Right forelimb (tissue), 1 donor: ENCODE measurements at places on chromosomes 7 and 10.
A peak's percentile ranks its signal among the peaks of the same experiment; 100 is the strongest.

DNA sequence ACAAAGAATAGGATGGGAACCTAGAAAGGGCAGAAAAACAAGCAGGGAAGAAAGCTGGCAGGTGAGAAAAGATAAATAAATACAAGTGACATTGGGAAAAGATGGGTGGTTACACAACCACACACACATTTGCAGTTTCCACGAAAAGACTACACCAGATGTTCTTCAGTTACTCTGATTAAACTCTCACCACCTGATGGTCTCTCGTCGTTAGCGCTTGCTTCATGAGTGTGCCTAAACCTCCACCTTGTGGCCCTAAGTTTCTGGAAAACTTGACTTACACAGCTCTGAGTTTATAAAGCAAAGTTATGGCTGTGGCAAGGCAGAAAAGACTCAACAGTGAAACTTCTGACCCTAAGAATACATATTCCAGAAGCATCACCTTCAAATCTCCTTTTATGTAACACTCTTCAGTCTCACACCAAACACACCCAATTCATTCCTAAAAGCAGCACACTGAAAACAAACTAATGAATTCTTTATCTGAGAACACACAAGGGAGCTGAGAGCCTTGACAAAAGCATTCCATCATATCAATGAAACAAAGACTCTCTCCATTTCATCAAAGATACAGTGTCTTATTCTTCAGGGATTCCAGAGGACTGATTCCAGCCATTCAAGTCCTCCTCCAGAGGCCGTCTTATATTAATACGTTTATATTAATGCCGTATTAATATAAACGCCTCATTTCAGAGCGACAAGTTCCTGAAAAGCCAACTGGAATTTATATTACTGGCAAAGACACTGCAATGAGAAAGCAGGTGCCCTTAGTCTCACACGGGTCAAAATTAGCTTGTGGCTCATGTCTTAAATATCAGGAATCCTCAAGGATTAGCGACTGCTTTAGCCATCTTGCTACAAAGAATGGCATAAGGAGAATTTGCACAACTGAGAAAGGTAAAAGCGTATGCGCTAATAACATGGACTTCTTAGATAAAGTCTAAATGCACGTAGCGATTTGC lies 77.6 kb downstream of the RNF216 start:
- DNase-seq, result no peak

DNA sequence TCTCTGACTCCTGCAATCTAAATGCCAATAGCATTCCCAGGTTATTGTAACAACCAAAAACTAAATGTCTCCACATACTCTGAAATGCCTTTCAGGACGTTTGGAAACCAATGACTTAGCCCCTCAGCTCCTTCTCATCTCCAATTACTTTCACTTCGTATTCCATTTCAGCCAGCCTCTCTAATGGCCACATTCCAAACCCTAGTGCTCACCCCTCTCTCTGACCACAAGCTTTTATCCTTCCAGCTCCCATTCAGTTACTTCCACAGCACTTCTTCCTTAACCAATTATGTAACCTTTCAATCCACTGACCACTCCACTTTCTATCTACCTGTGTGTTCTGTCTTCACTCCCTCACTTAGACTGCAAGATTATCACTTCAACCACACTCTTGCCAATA lies 4.3 kb downstream of the NOC3L start:
- no peak for DNase-seq

- peak; percentile 73 for DNase-seq
These were observed 1.2 kb upstream of the ATP6V0E2 start for GRCh38 chr7:149872419-149873073.

- no peak for DNase-seq
These were observed 86.0 kb upstream of the DIP2C start for GRCh38 chr10:775245-776075.

GRCh38 chr10:103451831-103452505 lies at the start of gene CALHM2:
Gene CALHM2, minus strand, starts transcription at chr10:103452370. Its CDS starts 2,429 bp downstream, at chr10:103449941.
- peak; percentile 87 for DNase-seq

GRCh38 chr7:38686888-38687287 lies 55.7 kb upstream of the AMPH start:
- no peak for DNase-seq

DNA sequence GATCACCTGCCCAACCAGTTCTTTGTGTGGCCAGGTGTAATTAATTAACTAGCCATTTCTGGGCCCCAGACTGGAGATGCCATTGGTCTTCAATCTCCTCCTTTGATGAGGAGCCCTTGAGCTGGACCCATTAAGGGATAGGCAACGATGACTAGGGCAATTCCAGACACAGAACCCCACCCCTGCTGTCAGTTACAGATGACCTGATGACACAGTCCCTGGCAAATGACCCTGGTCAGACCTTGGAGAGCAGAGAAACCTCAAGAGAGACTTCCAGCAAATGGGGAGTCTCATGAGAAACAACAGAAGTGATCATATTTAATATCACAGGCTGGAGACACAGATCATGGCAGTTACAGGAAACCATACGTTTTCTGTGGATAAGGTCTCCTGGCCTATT lies 101.8 kb upstream of the TCF7L2 start:
- no peak for DNase-seq

DNA sequence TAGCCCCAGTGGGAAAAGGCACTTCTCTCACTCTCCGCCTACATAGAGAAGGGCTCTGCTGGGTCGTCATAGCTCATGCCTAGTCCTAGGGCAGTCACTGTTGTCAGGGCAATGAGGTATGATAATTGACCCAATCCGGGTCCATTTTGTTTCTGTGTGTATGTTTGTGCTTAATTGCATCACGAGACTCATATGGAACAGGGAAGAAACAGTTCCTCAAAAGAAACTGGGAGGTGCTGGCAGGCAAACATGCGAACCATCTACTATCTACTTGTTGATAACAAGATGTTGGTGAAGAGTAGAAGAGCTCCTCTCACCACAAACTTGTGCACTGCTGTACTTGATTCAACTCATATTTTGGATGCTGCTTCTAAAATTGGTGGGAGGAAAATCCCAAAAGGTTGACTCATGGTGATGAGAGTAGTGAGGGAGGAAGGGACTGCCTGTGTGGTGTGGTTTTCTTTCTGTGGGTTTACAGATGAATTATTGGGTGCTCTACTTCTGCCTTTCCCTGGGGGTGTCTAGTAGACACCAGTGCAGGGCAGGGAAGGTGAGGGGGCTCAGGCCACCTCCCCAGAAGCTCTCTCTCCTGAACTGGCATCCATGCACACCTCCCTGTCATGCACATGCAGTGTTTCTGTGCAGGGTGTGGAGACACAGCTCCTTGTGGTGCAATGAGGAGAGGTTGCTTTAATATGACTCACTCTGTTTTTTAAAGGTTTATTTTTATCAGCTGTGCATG lies 29.4 kb downstream of the LSMEM1 start:
- DNase-seq, result no peak

- no peak for DNase-seq
These were observed 248.0 kb upstream of the TCERG1L start for GRCh38 chr10:131559450-131559911.

GRCh38 chr10:101940916-101941315 lies 97.3 kb upstream of the KCNIP2 start:
- no peak for DNase-seq

DNA sequence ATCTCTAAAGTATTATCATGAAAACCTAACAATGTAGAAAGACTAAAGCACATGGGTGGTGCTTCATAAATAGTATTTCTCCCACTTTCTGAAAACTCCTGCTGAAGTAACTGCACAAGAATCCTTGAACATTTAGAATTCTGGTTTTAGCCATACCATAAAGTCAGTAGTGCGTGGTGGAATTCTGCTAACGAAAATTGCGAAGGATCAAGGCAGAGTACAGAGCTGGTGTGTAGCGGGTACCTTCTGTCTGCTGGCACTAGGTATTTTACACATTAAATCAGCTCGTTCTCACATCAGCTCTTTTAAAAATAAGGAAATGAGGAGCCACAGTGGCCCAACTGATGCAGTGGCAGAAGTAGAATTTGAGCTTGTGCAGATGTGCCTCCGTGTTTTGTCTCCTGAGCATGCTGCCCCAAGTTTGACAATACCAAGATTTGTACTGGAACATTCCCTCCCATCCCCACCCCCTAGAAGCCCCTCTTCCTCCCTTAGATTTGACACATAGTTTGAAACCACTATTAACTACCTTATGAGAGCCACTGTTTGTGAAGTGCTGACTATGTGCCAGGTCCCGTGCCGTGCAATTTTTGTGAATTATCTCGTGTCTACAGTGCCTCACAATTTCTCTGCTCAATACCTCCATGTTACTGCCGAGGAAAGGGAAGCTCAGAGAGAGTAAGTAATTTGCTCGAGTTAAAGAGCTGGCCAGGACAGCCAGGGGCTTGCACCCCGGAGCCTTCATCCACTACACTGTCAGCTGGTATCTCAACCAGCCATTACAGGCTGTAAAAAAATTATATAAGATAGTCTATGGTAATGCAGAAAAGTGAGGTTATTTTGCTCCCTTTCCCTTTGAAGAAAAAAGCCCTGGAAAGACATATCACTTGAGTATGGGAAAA lies 66.9 kb downstream of the EGFR start:
- no peak for DNase-seq

GRCh38 chr7:73851410-73852338 lies 9.3 kb upstream of the TMEM270 start:
- no peak for DNase-seq

DNA sequence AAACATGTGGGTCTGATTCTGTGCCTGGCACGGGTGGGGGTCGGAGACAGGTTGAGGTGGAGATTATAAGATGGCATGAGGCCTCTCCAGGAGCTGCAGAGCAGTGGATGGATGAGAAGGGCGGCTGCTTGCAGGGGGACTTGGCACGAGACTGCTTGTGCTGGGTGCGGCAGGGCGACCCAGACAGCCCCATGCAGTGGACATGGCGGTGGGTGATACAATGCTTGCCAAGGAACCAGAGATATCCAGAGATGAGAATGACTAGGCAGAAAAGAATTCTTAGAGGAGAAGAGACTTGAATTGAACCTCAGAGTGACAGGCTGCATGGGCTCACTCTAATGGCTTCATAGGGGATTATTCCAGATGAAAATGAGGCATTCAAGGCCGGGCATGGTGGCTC lies 145.4 kb downstream of the NEURL1 start:
- no peak for DNase-seq

DNA sequence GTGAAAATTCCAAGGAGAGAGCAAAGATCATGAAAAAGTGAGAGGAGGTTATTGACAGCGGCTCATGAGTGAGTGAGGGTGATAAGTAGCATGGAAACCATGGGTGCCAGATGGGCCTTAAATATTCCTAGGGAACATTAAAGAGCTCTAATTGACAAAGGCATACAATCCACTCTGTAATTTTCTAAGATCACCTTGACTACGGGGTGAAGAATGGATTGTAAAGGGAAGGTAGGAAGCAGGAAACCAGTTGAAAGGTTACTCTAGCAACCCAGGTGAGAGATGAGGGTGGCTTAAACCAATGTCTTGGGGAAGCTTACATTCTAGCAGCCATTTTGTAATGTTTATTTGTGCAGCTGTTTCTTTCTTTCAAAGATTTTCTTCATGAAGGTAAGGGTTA lies 75.7 kb downstream of the RSU1 start:
- DNase-seq, result no peak

GRCh38 chr7:39085189-39085588 lies 107.5 kb downstream of the POU6F2 start:
- DNase-seq, result no peak

DNA sequence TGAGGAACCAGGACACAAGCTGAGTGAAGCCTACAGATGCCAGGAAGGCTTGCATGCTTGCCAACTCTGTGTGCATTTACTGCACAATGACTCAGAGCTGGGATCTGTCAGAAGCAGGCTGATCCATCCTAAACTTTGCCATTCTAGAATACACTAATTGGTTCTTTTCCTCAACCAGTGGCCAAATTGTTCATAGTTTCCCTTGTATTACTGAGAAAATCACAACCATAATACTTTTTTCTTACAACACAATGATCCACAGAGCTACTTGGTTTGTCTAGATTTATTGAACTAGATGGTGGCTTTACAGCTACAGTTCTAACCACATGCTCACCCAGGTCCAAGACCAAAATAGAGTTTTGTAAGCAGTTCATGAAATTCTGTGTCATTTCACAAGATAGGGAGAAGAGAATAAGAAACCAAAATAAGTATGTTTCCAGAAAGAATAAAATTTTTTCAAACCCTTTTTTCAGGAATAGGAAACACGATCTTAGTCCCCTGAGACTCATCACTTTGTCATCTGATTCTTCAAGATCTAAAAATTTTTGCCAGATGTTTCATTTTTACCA lies 21.0 kb upstream of the LRRC17 start:
- no peak for DNase-seq

DNA sequence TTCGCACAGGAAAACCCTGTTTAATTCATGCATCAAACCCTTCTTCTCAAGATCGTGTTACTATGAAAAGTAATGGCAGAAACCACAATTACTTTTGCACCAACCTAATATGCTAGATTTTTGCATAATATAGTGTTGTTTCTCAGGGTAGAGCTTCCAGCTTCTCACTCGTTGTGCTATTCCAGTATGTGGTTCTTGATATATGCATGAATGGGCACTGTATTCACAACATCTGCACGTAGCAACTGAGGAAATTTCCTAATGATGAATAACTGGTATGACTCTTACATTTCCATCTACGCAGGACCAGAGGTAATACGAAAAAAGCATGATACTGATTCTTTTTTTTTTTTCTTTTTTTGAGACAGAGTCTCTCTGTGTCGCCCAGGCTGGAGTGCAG lies 326.6 kb upstream of the GALNT17 start:
- no peak for DNase-seq

DNA sequence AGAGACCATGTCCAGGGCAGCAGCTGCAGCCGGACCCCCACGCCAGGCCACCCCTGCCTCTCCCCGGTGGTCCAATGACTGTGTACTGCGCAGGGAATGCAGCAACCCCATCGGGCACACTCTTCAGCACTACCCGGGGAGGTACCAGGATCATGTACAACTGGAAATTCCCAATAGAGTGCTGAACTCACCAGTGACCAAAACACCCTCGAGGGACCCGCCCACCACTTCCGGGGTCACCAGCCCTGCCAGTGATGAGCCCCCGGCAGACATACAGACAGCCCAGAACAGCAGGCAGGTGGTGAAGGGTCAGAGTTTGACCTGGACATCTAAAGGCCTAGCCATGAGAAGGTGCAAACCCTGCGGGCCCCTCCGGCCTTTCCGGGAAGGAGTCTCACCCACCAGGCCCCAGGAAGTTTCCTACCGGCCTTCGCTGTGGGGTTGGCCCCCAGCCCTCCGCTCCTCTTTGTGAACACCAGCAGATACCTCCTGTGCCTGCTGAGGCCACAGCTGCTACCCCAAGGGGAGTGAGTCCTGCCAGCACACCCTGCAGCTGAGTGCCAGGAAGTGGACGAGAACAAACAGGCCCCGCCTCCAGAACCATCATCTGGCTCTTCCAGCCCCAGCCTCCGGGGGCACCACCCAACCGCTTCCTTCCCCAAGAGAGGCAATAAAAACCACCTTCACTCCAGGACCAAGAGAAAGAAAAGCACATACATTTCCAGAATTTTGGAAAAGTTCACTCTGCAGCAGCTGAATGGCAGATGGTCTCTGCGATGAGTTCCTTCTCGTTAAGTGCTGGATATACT lies 5.0 kb upstream of the ANKRD61 start:
- DNase-seq, result no peak

GRCh38 chr10:71065659-71066058 lies 146.7 kb upstream of the UNC5B start:
- DNase-seq, result no peak
